ENCODE measurements at places on chromosomes 16 and 17.

- H3K27ac ChIP-seq = no peak overlapping the region
- H3K36me3 ChIP-seq = no peaks in the 10 kb centered on the region
- peaks cover 26% of the 10 kb centered on the region for H3K27me3 ChIP-seq
- no peaks in the 10 kb centered on the region for H3K4me1 ChIP-seq
- no peak for DNase-seq
These were observed 63.2 kb upstream of the MARCHF10 start for GRCh38 chr17:62871291-62871690.

GRCh38 chr16:47999595-47999994, 156.2 kb downstream of the ABCC12 start:
- H3K27ac ChIP-seq = no peak overlapping the region
- H3K4me3 ChIP-seq = no peak overlapping the region
- no peaks in the 10 kb centered on the region for H3K36me3 ChIP-seq

DNA sequence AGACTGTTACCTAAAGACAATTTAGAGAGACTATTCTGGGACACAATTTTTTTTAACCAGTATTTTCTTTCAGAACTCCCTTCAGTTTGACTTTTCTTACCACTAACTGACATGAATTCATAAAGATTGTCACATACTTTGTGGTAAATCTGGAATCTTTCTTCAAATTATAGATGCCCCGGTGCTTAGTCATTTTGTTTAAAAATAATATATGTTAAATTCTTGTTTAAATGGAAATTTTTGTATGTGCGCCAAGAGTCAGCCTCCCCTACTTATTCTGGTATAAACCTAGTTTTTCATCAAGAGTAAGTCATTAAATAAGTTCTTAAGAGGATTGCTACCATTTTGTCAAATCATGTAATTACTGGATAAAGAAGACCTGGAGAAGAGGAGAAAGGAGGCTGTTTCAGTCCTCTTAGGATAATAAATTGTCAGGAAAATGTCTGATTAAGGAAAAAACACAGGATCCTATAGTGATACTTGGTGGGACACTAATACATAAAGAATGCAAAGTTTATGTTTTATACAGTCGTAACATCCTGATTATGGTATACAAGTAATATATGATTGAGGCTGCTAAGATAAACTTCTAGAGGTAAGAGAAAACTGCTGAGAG, 424.4 kb downstream of the PMP22 start:
- H3K27ac ChIP-seq = no peak overlapping the region
- H3K4me3 ChIP-seq = no peak overlapping the region
- peaks cover 12% of the 10 kb centered on the region for H3K27me3 ChIP-seq
- no peak for DNase-seq

DNA sequence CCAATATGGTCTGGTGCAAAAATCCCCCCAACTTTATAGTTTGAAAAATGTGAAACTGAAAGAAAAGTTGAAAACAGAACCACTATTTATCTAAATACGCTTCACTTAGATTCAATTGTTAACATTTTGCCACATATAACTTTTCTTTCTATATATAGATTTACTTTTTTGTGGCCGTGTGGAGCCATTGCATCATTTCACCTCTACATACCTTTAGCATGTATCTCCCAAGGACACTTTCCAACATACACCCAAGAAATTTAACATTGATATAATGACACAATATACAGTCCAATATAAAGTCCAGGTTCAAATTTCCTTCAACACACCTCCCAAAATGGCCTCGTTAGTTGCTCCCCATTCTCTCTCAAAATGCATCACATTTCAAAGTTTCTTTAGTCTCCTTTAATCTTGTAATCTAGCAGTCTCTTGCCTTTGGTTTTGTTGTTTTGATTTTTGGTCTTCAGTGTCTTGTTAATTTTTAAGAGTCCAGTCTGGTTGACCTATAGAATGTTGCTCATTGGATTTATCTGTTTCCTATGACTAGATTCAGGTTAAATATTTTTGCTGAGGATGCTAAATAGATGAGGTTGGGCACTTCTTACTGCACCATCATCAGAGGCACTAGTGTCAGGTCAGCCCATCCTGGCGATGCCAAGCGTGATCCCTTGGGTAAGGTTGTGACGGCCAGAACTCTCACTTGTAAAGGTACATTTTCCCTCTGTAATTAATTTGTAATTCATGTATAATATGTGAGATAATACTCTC, 64.3 kb upstream of the BCAR1 start:
- no peak for DNase-seq
- no peak overlapping the region for H3K27ac ChIP-seq
- peaks cover 32% of the 10 kb centered on the region for H3K4me1 ChIP-seq
- H3K27me3 ChIP-seq = no peaks in the 10 kb centered on the region
